GM23248 (cell line): ENCODE measurements at places on chromosomes 4 and X. TPM values are rescaled to one million over a fixed set of nuclear protein-coding genes. Genes with fewer than 3 reads are reported as not detected.

The XAGE2 gene
- not detected in 2 replicates for total RNA-seq

The GLRB gene
- 11.3 and 12.3 TPM in 2 replicates for total RNA-seq

The MAGEA2 gene
- not detected in 2 replicates for total RNA-seq

The KLHL34 gene
- total RNA-seq: not detected in 2 replicates

The ETDC gene
- total RNA-seq: not detected in 2 replicates

The ATP2B3 gene
- total RNA-seq: not detected in 2 replicates

- H3K27ac ChIP-seq: no peak overlapping the region
- H3K4me1 ChIP-seq: peaks cover 34% of the 10 kb centered on the region
- H3K27me3 ChIP-seq: no peaks in the 10 kb centered on the region
- H3K4me3 ChIP-seq: no peak overlapping the region
Observed at GRCh38 chr4:24849756-24850155, 54.4 kb downstream of the SOD3 start.

DNA sequence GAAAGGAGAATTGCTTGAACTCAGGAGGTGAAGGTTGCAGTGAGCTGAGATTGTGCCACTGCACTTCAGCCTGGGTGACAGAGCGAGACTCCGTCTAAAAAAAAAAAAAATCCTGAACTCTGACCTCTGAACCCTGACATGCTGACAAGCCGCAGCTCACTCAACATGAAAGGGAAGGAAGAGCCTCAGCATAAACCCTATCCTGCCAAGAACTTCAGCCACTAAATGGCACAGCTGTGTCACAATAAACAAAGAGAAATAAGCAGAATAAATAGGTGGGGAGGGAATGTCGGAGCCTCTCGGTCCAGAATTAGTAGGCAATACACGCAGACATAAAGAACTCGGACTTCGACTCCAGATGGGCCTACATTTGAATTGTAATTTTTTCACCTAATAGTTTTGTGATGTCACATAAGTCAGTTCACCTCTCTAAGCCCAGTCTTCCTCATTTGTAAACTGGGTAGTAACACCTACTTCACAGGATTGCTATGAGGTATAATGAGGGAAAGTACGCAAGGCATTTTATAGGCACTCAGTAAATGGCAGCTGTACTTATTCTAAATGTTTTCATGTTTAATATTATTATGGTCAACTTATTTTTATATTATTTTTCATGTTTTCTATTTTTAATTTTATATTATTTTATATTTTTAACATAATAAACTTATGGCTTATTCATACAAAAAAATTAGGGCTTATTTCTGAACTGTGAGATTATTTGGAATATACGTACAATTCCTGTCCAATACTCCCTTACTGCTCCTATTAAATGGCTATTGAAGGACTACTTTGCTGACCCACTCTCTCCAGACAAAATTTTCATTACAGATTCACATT lies 243.4 kb downstream of the SCFD2 start:
- DNase-seq: no peak
- no peak overlapping the region for H3K4me3 ChIP-seq
- peaks cover 16% of the 10 kb centered on the region for H3K4me1 ChIP-seq
- no peak overlapping the region for H3K27ac ChIP-seq

GRCh38 chrX:134181275-134181660 lies 55.7 kb upstream of the CCDC160 start:
- DNase-seq: no peak
- H3K4me1 ChIP-seq: no peaks in the 10 kb centered on the region
- H3K4me3 ChIP-seq: no peak overlapping the region
- H3K27ac ChIP-seq: no peak overlapping the region

DNA sequence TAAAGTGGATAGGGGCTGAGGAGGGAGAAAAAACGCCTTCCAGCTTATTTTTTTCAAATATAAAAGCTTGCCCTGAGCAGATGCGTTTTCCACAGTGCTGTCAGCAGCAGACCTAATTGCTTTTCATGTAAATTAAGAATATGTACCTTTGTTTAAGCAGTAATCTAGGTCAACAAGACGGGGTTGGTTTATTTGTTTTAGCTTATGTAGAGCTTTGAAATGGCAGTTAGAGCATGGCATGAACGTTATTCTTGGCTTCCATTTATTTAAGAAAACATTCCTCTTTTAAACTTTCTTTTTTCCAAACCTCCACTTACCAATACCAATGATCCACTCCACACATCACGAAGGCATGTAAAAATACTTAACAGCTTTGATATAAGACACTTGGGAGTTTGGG lies 220.3 kb upstream of the TENM3 start:
- H3K4me1 ChIP-seq: no peaks in the 10 kb centered on the region
- no peak overlapping the region for H3K4me3 ChIP-seq
- H3K36me3 ChIP-seq: no peaks in the 10 kb centered on the region
- no peak for DNase-seq

GRCh38 chrX:45794995-45795337 lies 594.3 kb upstream of the DIPK2B start:
- H3K36me3 ChIP-seq: no peaks in the 10 kb centered on the region
- DNase-seq: no peak
- no peak overlapping the region for H3K4me3 ChIP-seq
- peaks cover 8% of the 10 kb centered on the region for H3K4me1 ChIP-seq
- no peaks in the 10 kb centered on the region for H3K27me3 ChIP-seq

DNA sequence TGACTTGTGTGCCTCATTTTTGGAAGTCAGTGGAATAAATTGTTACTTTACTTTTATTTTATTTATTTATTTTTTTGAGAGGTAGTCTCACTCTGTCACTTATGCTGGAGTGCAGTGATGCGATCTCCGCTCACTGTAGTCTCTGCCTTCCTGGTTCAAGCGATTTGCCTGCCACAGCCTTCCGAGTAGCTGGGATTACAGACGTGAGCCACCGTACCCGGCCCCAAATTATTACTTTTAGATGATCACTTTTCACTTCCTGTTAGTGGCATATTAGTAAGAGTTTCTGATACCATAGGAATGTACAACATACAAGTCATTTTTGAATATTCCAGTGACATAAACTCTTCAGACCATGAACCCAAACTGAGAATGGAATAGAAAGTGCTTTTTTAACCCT lies 611.0 kb upstream of the MAGEB2 start:
- no peak overlapping the region for H3K27ac ChIP-seq
- H3K4me1 ChIP-seq: no peaks in the 10 kb centered on the region
- H3K27me3 ChIP-seq: no peaks in the 10 kb centered on the region
- H3K36me3 ChIP-seq: no peaks in the 10 kb centered on the region

DNA sequence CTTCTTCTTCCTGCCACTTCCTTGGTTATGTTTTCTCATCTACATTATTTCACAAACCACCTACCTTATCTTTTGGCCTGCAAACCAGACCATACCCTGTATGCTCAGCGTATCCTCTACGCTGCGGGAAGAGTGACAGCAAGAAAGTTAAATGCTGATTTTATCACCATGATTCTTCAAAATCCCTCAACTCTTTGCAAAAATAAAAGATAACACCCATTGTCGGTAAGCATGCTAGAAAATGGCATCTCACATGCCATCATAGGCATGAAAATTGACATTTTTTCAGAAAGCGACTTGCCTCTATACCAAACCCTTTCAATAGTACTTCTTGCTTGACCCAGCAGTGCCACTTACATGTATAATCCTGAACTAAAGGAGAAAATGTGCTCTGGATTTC lies 102.0 kb downstream of the HPGD start:
- no peak for DNase-seq
- H3K4me3 ChIP-seq: no peak overlapping the region
- no peaks in the 10 kb centered on the region for H3K36me3 ChIP-seq
- H3K4me1 ChIP-seq: peaks cover 13% of the 10 kb centered on the region
- H3K27ac ChIP-seq: no peak overlapping the region

DNA sequence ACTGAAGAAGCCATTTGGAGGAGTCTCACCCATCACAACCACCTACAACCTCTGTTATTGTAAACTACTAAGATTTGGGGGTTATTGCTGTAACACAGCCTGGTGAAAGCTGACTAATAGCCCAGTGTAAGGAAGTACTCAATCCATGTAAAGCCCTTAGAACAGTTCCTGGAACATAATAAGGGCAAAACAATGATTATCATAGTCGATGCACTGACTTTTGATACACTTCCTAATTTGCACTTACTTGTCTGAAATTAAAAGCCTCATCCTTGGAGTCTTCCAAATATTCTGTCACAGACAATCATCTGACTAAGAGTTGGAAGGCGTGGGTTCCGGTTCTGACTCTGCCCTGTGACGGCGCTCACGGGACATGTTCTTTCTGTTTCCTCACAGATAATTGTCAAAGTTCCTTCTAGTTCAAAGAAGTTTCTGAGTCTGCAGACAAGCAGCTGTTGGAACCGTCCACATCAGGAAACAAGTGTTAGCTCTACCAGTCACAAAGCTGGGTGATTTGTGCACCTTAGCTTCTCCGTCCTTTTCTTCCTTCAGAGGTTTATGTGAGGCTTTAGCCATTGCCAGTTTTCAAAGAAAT lies 33.4 kb upstream of the RASGEF1B start:
- H3K4me1 ChIP-seq: no peaks in the 10 kb centered on the region
- no peak overlapping the region for H3K27ac ChIP-seq
- peaks cover 5% of the 10 kb centered on the region for H3K27me3 ChIP-seq
- DNase-seq: peak; percentile 50
- H3K36me3 ChIP-seq: no peaks in the 10 kb centered on the region

- H3K27ac ChIP-seq: peak overlapping the region; percentile 57
- peak; percentile 84 for DNase-seq
- H3K4me1 ChIP-seq: peaks cover 4% of the 10 kb centered on the region; the same call in 1 of the 2 replicates
- no peaks in the 10 kb centered on the region for H3K36me3 ChIP-seq
Observed at GRCh38 chrX:68571610-68572311, 72.9 kb downstream of the YIPF6 start.

- H3K36me3 ChIP-seq: no peaks in the 10 kb centered on the region
- H3K4me3 ChIP-seq: no peak overlapping the region
- peak; percentile 24 for DNase-seq
- no peaks in the 10 kb centered on the region for H3K27me3 ChIP-seq
- no peak overlapping the region for H3K27ac ChIP-seq
Observed at GRCh38 chrX:138026211-138026610, 460.3 kb downstream of the ZIC3 start.

GRCh38 chrX:100687546-100687945 lies 43.5 kb downstream of the SRPX2 start:
- no peak overlapping the region for H3K4me3 ChIP-seq
- H3K27ac ChIP-seq: no peak overlapping the region
- no peaks in the 10 kb centered on the region for H3K36me3 ChIP-seq
- no peak for DNase-seq

GRCh38 chr4:39741401-39741800 lies 43.5 kb downstream of the UBE2K start:
- no peaks in the 10 kb centered on the region for H3K27me3 ChIP-seq
- H3K4me1 ChIP-seq: no peaks in the 10 kb centered on the region

DNA sequence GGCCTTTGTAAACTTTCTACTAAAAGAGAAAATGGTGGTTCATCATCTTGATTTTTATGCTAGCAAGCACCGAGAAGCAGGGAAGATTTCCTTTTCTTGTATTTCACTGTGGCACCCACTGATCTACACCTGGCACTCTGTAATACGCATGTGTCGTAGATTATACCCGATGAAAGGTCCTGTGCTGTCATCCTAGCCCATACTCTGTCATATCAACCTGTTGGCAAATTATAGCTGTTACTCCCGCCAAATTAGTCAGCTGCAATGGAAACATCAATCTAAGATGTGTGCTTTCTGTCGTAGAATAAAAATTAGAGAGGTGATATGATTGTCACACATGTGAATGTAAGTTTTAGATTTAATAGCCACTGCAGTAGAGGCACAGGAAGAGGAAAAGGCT lies 263.4 kb upstream of the PITX2 start:
- no peaks in the 10 kb centered on the region for H3K4me1 ChIP-seq
- H3K36me3 ChIP-seq: no peaks in the 10 kb centered on the region
- DNase-seq: no peak
- no peak overlapping the region for H3K27ac ChIP-seq
- no peaks in the 10 kb centered on the region for H3K27me3 ChIP-seq

DNA sequence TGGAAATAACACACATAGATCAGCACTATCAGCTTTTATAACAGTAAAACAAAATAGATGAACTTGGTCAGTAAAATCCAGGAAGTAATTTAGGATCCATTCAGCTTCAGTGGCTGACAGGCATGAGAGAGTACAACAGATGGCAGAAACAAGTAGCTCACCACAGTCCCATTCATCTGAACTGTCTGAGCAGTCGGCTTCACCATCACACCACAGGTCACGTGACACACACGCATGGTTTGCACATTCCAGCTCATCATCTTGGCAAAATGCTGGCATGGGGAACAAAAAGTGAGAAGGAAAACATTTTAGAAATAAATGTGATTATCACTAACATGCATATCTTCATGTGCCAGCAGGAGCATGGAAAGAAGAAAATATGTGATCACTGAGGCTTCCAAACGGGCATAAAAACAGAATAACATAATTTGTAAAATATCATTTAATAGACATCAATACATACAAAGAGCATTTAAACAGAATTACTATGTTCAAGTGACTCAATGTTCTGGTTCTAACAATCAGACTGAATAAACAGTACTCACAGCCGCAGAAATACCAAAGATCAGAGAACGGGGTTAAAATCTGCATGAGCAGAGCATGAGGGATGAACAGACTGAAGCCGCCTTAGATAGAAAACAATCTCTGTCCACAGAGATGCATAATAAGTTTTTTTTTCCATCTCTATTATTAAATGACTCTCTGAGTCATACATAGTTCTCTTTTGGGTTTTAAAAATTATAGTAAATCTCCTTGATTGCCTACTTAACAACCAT lies 158.1 kb downstream of the ATP10D start:
- no peaks in the 10 kb centered on the region for H3K36me3 ChIP-seq

- H3K36me3 ChIP-seq: no peaks in the 10 kb centered on the region
- no peak for DNase-seq
- H3K4me3 ChIP-seq: no peak overlapping the region
- H3K27me3 ChIP-seq: no peaks in the 10 kb centered on the region
- no peaks in the 10 kb centered on the region for H3K4me1 ChIP-seq
Observed at GRCh38 chr4:79287076-79287475, 38.8 kb downstream of the NAA11 start.

DNA sequence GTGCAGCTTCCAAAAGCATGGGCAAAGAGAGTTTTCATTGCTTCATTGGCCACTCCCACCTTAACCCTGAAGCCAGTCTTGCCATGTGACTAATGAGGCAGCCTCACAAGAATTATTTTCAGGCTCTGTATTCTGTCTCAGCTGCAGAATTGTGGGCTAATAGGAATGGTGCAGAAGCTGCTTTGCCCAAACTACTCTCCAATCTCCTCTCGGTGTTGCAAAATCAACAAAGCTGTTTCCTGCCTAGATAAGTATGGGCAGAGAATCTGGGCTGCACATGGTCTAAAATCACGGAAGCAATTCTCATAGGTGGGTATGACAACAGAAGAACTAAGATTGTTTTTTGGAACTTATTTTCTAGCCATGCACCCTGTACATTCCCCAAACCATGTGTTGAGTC lies 31.4 kb downstream of the PPP1R2C start:
- no peaks in the 10 kb centered on the region for H3K4me1 ChIP-seq
- no peaks in the 10 kb centered on the region for H3K36me3 ChIP-seq
- H3K27me3 ChIP-seq: no peaks in the 10 kb centered on the region
- no peak overlapping the region for H3K4me3 ChIP-seq

GRCh38 chrX:154840856-154841255 lies 6.4 kb upstream of the SMIM9 start:
- H3K27me3 ChIP-seq: no peaks in the 10 kb centered on the region
- no peaks in the 10 kb centered on the region for H3K36me3 ChIP-seq
- H3K27ac ChIP-seq: no peak overlapping the region
- no peaks in the 10 kb centered on the region; the same call in 1 of the 2 replicates for H3K4me1 ChIP-seq

GRCh38 chrX:72021975-72022374 lies 109.7 kb downstream of the RTL5 start:
- DNase-seq: peak; percentile 40
- H3K4me3 ChIP-seq: no peak overlapping the region
- no peaks in the 10 kb centered on the region for H3K36me3 ChIP-seq
- peaks cover 14% of the 10 kb centered on the region for H3K4me1 ChIP-seq

- H3K4me3 ChIP-seq: no peak overlapping the region
- H3K4me1 ChIP-seq: no peaks in the 10 kb centered on the region
- H3K27me3 ChIP-seq: no peaks in the 10 kb centered on the region
- H3K27ac ChIP-seq: no peak overlapping the region
- no peaks in the 10 kb centered on the region for H3K36me3 ChIP-seq
Observed at GRCh38 chr4:112156112-112156511, 10.9 kb downstream of the FAM241A start.
